ENCODE measurements at places on chromosomes 12 and 14.

DNA sequence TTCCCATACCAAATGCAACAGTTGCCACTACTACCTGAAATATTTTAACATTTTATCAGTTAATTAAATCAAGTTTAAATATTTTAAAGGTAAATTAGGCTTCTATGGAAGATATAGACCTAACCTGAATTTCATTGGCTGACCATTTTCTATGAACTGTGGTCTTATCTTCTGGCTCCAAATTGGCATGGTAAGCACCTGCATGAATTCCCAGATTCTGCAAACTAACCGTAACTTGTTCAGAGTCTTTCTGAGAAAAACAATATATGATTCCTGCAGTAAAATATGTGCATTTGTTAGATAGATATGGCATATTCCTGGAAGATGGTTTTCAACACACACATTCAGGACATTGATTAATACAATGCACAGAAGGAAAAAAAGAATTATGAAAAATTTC, 25.9 kb downstream of the RECQL start:
- no peak for DNase-seq

GRCh38 chr14:87613881-87614280, 379.1 kb downstream of the GALC start:
- DNase-seq = no peak

DNA sequence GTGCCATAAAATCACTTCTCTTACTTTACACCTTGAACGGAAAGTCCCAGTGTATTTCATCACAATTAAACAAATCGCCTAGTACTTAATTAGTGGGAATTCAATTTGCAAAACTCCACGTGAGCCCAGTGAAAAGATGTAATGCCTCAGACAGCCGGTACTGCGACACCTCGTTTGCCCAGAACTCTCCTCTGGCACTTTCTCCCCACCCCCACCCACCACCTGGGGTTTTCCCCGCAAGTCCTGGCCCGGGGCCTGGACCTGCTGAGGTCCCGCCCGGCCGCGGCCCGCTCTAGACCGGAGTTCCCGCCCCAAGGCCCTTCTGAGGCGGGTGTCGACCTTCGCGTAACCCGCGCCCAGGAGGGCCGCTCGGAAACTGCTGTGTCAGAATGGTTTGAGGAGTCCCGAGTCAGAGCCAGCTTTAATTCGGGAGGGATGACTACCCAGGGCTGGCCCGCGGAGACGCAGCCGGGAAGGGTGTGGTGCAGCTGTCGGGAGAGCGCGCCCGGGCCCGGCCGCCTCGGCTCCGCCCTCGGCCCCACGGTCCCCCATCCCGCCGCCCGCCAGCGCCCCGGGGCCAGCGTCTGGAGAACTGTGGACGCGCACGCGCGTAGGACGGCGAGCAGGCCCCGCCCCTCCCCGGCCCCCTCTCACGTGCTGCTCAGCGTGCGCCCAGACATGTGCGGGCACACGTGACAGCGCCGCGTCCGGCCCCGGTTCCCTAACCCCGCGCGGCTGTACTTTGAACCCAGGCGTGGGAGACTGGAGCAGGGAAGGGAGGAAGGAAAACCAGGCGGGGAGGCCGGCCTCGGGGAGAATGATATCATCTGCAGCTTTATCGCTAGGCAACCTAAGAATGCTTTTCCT, 10.8 kb downstream of the BHLHE41 start:
- peak; percentile 86 for DNase-seq

GRCh38 chr12:23049180-23049579, 424.2 kb downstream of the ETNK1 start:
- no peak for DNase-seq

DNA sequence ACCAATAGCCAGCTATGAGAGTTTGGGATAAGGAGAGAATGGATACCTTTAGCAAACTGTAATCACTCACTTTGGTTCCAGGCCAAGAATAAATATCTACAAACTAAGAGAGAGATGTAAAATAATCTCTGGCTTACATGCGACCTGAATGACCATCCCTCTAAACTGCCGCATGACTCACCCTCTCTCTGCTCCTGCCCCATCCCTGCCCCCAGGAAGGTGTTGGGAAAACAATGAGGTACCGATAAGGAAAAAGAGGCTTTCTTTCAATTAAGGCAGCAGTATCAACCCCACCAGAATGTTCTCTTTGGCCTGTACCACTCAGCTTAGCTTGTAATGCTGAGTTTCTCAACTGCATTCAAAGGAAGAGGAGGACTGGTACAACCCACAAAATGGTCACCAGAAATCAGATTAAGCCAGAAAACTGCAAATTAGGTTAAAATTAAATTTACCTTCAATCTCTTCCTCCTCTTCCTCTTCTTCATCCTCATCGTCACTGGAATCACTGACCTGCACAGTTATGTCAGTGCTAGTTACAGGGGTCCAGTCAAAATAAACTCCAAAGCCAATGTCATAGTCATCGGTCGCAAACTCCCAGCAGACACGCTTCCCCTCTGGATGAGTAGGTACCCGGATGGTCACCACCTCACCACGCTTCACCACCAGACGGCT, 22.0 kb downstream of the GSTZ1 start:
- no peak for DNase-seq

DNA sequence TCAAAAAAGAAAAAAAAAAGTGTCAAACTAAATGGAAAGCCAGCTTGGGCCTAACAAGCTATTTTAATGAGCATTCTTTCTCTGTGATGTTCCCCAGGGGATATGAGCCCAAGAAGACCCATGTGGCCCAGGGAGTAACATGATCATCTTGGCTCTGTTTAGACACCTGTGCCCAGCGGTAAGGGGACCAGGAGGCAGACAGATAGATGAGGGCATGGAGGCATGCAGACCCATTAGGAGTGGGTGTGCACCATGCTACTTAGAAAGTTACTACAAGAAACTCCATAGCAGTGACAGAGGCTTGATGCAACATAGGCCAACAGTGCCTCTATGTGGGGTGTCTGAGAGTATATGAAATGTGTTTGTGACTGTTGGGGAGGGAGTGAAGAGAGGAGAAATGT, 3.1 kb upstream of the CREBL2 start:
- DNase-seq = no peak

- no peak for DNase-seq
Measured at GRCh38 chr14:32010604-32011125, 66.4 kb upstream of the ARHGAP5 start.

DNA sequence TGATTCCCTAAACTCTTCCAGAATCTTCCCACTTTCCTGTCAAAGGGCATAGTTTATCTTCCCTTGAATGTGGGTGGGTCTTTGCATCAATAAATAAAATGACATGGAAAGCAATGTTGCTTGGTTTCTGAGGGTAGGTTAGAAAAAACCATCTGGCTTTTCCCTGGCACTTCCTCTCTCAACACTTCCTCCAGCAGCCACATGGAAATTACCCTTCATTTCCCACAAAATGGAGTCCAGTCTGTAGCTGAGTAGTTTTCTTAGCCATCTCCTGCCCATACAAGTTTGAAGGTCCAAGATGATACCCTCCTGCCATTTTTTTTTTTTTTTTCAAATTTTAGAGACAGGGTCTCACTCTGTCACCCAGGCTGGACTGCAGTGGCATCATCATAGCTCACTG, 11.1 kb upstream of the NDUFA12 start:
- no peak for DNase-seq

- DNase-seq = peak; percentile 70
Measured at GRCh38 chr12:121673013-121673511, 3.6 kb upstream of the MORN3 start.

DNA sequence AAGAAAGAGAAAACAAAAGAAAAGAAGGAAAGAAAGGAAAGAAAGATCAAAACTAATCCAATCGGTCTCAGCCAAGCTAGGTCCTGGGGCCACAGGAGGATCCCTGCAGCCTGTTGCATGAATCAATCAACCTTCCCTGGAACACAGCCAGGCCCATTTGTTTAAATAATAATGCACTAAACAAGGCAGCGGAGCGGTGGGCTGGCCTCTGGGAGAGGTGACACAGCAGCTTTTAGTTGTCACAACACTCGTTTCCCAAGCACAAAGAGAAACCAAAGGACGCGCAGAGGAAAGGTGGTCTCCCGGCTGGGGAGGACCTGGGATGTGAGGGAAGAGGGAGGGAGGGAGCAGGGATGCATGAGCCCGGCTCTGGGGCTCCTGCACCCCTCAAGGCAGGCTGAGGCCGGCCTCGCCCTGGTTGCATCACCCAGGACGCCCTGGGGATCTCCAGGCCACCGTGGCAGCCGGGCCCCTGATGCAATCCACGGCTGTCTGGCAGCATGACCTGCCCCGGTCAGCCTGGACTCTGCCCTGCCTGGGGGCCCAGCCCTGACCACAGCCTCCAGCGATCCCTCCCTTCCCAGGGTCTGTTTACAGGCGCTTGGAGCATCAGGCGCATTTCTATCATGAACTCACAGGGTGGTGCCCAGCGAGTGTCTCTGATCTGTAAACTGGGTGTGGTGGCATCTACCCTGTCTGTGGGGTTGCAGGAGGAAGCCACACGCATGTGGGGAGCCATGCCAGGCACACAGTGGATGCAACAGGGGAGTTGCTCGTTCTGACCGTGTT, 32.5 kb downstream of the MMP17 start:
- DNase-seq = no peak

DNA sequence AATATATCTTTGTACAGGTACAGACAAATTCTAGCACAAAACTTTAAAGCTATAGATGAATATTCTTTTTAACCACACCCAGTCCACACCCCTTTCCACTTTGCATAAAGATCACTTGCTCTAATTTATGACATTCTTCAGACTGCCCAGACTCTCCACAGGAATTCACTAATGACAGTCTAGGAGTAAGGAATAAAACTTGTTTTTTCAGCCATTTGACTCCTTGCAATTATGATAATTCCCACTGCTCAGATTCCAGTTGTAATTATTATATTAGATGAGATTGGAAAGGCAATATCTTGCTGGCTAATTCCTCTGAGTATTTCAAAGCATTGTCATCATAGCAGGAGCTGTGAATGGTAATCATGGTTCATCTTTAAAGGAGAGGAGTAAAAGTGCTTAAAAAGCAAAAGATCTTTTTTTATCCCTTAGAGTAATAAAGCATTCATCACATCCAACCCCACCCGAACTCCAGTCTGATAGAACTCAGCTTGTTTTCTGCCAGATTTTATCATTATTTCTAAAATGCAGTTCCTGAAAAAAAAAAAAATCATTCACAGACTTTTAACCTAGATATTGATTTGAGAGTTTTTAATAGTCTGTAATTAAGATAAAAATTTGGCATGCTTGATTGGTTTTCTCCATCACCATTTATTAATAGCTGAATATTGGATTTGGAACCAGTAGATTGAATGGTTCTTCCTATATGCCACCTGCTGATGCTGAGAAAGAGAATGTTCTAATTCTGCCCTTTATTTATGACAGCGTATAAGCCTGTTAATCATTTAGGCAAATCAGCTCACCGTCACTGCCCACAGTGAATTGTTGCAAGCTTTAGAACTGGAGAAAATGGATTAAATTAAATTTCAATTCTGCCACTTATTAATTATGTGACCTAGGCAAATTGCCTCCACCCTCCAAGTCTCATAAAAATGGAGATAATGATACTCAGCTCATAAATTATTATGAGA, 93.9 kb upstream of the RASSF8 start:
- DNase-seq = no peak

- DNase-seq = no peak
Measured at GRCh38 chr14:63276016-63276415, 42.7 kb downstream of the GPHB5 start.

GRCh38 chr12:127928178-127928577, 338.8 kb upstream of the TMEM132C start:
- no peak for DNase-seq

- DNase-seq = no peak
Measured at GRCh38 chr14:68703093-68703492, 89.8 kb downstream of the ZFP36L1 start.

- DNase-seq = no peak
Measured at GRCh38 chr12:114945351-114945750, 261.4 kb upstream of the TBX3 start.

DNA sequence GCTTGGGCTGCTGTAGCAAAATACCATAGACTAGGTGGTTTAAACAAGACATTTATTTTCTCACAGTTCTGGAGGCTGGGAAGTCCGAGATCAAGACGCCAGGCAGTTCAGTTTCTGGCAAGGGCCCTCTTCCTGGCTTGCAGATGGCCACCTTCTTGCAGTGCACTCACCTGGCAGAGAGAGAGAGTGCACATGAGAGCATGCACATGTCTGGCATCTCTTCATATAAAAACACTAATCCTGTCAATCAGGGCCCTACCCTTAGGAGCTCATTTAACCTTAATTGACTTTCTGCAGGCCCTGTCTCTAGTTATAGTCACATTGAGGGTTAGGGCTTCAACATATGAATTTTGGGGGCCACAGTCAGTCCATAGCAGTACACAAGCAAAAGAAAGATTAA, 12.4 kb upstream of the EVL start:
- DNase-seq = no peak

DNA sequence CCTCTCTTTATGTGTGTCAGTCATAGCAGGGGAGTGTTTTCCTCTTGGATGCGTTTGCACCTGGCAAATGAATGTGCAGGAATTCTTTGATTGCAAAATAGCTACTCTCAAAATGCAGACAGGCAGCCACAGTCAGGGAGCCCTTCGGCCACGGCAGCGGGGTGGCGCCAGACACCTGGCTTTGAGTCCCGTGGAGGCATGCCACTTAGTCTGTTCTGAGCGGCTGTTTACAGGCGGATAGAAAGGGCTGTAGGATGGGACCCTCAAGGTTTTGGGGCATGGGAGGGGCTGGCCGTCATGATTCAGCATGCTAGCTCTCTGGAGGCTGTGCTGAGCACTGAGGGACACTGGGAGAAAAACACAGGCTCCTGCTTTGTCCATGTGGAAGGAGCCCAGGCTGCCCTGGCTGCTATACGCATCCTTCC, 117.1 kb downstream of the SLC25A47 start:
- peak; percentile 43 for DNase-seq

GRCh38 chr14:56844406-56845002, 34.2 kb upstream of the OTX2 start:
- no peak for DNase-seq

- DNase-seq = peak; percentile 20
Measured at GRCh38 chr14:50542941-50543418, 10.6 kb upstream of the MAP4K5 start.

- no peak for DNase-seq
Measured at GRCh38 chr14:69760810-69761209, 6.1 kb upstream of the SRSF5 start.

DNA sequence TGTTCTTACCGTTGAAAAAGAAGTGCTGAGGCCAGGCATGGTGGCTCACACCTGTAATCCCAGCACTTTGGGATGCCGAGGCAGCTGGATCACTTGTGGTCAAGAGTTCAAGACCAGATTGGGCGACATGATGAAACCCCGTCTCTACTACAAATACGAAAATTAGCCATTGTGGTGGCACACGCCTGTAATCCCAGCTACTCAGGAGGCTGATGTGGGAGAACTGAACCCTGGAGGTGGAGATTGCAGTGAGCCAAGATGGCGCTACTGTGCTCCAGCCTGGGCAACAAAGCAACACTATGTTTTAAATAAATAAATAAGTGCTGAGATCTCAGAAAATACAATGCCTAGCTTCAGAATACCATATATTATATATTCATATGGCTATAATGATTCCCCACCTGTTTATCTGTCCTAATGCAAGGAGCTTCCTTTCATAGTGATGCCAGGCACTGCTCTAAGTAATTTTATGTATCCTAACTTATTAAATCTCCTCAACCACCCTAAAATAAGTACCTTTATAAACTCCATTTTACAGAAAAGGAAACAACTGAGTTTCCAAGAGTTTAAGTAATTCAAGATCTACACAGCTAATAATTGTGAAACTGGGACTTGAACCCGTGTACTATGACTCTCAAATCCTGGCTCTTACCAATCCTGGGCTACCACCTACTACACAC, 7.3 kb downstream of the PHLDA1 start:
- no peak for DNase-seq

- no peak for DNase-seq
Measured at GRCh38 chr12:62103748-62104147, 156.5 kb upstream of the USP15 start.
